ENCODE measurements at places on chromosomes 6 and 20. TPM values are rescaled to one million over a fixed set of nuclear protein-coding genes. Genes with fewer than 3 reads are reported as not detected.

DNA sequence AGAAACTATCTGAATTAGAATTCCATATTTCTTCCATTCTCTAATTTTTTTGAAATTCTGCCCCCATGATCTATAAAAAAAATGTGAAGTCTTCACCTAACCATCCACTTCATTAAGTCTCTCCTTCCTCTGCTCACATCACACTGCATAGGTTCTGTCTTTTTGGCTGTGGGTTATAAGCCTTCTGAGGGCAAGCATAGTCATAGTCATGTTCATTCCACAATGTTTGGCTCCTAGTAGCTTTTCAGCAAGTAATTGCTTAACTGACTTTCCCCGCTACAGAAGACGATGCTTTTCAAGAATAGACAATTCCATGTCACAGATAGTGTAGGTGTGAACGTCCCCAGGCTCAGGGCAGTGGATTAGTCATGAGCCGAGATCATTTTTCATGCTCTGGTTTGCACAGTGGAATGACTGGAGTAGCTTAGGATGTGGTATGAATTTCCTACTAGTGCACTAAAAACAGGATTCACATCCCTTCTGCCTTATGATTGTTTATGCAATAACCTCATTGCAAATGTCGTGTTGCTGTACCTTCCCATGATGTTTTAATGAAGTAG lies 29.1 kb downstream of the WRNIP1 start:
- DNase-seq: no peak

DNA sequence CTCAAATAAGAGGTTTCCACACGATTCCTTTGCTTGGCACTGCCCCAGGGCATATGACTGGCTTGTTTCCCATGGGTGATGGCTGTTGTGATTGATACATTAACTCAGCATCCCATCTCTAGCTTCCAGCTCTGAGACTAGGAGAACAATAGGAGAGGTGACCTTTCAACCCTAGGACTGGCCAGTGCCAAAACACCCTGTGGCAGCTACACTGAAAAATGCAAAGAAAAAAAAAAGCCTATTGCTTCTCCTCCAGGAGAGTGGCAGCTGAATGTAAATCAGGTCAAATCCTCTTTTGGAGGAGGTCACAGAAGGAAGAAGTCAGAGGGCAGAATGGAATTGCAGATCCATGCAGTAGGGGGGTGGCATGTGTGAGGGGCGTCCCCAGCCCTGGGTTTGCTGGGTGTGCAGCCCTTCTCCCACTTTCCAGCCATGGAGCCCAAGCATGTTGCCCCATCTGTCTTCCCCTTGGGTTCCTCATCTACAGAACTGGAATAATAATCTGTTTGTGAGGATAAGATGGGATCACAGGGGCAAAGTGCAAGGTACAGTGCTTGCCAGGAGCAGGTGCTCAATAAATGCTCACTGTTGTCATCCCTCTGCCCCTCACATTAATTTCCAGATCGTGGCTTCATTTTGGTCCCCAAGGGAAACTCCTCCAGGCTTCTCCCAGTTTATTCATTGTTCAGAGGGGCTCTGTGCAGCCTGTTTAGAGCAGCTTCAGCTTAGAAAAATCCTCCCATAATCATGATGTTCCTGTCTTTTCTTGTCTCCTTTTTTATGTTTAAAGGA lies 245.0 kb upstream of the RIN2 start:
- DNase-seq: no peak

- DNase-seq: peak; percentile 10
Observed at GRCh38 chr20:46401478-46401860, 4.9 kb downstream of the ELMO2 start.

DNA sequence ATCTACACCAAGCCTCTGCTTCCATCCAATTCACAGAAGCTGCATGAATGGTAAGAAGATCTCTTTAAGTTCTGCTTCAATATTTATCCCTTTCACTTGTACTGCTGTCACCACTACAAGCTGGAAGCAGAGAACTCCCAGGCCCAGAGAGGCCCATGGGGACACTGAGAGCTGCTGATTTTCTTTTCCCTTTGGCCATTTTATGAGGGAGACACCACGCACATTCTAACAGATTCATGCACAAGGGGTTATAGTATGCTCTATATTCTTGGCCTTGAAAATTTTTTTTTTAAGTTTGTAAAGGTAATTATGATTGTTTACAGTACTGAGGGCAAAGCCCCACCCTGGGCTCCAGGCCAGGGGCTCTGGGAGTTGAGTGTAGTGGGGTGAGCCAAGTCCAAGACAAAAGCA lies 88.4 kb downstream of the MYB start:
- DNase-seq: no peak

DNA sequence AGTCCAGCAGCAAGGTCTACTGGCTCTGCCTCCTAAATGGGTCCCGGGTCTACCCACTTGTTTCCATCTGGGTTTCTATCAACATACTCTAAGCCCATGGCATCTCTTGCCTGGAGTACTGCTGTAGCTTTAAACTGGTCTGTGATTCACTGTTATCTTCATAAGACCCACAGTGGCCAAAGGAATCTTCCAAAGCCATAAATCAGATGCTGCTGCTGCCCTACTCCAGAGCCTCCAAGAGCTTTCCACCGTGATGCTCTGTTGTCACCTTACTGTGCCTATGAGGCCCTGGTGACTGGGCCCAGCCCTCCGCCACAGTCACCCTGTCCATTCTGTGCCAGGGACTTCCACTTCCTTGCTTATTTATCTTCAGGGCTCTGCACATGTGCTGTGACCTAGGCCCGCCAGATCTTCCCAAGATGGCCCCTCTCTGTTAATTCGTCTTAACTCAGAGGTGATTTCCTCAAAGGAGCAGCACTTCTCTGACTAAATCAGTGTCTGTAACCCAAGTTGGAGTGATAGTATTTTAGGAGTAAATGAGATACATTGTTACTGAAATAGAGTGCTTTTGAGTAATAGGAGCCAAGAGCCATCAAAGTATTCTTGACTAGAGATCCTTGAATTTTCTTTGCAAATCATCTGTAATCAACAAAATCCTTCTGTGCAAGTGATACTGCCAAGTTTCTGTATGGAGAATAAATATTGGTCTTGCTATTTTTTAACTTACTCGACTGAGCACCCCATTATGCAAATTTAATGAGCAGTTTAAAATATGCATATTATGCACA lies 102.5 kb downstream of the PPP1R14C start:
- DNase-seq: no peak

The LY6G5C gene
- total RNA-seq: 6.9 TPM

GRCh38 chr20:4776079-4776630 lies 54.4 kb downstream of the PRND start:
- no peak for DNase-seq

The TXLNB gene
- 0.19 TPM for total RNA-seq

- DNase-seq: no peak
Observed at GRCh38 chr6:92623431-92623830, 795.9 kb downstream of the EPHA7 start.

GRCh38 chr6:129606664-129607063 lies 103.3 kb downstream of the ARHGAP18 start:
- no peak for DNase-seq

- DNase-seq: no peak
Observed at GRCh38 chr6:126664271-126664670, 324.4 kb downstream of the CENPW start.

The ZSCAN23 gene
- total RNA-seq: 2.5 TPM

- DNase-seq: no peak
Observed at GRCh38 chr6:41605649-41606048, 32.6 kb upstream of the MDFI start.

- no peak for DNase-seq
Observed at GRCh38 chr20:50600281-50600895, 90.2 kb downstream of the PTPN1 start.

DNA sequence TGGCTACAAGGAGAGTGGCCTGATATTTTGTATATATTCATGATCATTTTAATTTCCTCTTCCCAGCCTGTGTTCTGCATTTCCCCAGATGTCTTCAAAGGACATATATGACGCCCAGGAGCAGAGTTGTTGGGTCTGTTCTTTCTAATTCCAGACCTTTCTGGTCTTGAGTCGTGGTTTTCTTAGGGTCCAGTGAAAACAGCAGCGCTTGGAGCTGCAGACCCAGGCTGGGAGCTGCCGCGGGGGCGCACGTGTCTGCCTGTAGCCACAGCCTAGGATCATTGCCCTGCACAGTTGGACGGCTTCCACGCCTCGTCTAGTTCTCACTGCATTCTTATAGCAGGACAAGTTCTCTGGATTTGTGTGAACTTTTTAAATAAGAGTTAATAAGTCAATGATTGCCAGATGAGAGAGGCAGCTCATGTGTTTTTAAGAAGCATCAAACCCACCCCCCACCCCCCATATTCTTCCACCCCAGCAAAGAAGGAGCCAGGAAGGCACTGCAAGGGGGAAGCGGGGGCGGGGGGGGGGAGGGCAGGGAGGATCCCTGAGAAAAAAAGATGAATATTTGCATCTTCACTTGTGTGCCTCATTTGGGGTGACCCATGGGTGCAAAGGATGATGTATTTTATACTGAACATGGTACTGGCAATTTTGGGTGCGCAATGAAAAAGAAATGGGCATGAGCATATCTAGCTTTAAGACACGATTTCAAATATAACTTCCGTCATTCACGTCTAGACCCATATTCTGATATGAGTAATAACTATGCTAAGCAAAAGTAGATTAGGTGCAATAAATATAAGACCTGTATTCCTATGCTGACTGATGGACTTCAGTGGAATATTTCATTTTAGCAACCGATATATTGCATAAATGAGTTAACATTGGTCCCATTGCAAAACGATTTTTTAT lies 160.0 kb downstream of the TBXT start:
- no peak for DNase-seq

The MACROD2 gene
- not detected for total RNA-seq

- no peak for DNase-seq
Observed at GRCh38 chr6:162525181-162525580, 202.4 kb downstream of the PRKN start.

DNA sequence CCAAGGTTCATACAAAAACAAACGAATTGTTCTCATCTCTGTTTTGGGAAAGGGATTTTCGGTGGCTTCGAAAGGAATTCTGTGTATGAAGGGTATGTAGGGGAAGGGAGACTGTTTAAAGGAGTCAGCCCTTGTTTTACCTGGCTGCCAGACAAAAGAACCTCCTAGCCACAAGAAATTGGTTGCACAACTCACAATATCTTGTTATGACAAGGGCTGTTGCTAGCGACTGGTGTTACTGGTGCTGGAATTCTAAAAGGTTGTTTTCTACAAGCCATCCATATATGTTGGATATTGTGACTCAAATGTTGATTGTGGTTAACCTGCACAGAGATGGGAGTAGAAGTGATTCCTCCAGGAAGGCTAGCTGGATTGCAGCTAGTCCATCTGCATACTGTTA lies 34.6 kb upstream of the CITED2 start:
- DNase-seq: no peak

- no peak for DNase-seq
Observed at GRCh38 chr6:7669742-7670141, 56.2 kb upstream of the BMP6 start.

DNA sequence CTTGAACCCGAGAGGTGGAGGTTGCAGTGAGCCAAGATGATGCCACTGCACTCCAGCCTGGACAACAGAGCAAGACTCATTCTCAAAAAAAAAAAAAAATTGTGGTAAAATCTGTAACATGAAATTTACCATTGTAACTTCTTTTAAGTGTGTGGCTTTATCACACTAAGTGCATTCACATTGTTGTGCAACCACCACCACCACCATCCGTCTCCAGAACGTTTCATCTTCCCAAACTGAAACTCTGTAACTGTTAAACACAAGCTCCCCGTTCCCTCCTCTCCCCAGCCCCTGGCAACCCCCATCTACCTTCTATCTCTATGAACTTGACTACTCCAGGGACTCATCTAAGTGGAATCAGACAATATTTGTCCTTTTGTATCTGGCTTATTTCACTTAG lies 29.7 kb downstream of the PDRG1 start:
- DNase-seq: no peak

DNA sequence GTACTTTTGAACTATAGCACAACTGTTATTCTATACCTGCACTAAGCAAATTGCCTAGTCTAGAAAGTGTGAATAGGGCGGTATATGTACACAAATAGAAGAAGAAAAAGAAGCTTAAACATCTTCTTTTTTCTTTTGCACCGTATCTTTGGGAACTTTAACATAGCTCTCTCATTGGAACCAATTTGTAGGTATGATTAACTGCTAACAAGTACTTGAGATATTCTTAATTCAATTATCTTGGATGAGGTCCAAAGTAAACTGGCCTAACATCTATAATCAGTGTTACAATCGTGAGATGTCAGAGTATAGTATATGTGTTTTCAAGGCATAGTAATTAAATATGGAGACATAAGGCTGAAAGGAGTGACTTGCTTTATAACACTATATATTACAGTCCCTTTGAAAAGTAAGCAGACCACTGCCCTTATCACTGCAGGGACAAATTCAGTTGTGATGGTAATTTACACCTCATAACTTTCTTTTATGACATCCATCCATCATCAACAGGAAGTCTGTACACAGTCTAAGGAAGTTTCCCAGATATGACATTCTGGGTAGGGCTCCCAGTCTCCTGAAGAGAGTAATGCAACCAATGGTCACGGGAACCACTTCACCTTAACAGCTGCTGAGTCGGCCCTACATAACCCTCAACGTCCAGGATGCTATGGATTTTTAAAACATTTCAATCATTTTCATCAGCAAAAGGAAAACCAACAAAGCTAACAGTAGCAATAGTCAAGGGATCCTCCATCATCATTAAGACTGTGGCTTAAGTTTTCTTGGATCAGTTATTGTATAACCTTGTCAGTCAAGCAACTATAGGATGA lies 37.6 kb downstream of the NKAIN2 start:
- DNase-seq: no peak

The PSMB1 gene
- total RNA-seq: 169 TPM

DNA sequence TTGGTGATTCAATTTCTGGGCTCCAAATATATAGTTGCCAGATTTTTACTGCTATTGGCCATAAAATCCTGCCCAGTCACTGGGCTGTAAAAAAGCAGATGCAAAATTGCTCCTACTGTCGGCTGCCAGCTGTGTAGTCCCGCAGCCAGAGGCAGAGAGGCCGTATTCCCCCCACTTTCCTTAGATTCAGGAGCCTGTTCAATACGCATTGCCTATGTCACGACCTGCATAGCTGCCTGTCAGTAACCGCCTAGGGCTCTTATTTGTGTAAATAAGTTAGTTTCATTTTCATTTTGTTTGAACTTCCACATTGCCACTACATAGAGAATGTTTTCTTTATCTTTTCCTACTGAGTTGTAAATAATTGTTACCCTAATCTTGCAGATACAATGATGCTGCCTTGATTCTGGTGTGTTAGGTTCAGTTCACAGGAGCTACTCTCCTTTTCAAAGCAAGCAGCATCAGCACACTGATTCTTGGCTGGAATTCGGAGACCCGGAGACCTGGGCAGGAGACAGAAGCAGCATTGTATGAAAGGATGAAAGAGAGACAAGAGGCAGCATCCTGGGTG lies 46.0 kb upstream of the UST start:
- no peak for DNase-seq

DNA sequence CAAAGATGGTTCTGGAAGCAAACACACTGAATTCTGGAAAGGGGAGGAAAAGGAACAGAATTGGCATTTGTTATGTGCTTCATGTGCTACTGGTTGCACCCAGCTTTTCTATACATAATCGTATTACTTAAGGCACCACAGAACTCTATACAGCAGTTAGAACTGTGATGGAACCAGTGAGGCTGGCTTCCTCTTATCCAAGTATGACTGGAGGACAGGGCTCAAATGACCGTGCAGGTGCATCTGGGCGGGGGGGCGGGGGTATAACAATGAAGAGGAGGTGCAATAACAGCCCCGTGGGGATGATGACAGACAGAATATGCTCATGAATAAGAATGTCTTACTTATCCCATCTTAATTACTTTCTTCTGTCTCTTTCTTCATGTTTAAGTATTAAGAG lies 144.2 kb downstream of the BTBD9 start:
- peak; percentile 8 for DNase-seq

Data from activated T-cell treated with anti-CD3 and anti-CD28 coated beads, Interleukin-2, amount 50 U/mL, for 72 hours (primary cell).